Esophagus mucosa (tissue), 1 donor: ENCODE measurements at places on chromosomes 13 and 19. TPM values are rescaled to one million over a fixed set of nuclear protein-coding genes. Genes with fewer than 3 reads are reported as not detected.
A peak's percentile ranks its signal among the peaks of the same experiment; 100 is the strongest.

DNA sequence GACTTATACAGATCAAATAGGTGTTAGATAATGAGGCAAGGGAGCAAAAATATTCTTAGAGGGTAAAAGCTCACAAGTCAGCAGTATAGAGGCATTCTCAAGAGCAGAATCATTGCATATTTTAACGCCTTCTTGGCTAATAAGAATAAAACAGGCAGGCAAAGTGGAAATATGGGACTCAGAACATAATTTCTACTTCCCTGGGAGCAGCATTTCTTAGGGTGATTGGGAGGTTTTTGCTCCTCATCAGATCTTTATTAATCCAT, 39.6 kb downstream of the LHFPL6 start:
- no peak for ATAC-seq

DNA sequence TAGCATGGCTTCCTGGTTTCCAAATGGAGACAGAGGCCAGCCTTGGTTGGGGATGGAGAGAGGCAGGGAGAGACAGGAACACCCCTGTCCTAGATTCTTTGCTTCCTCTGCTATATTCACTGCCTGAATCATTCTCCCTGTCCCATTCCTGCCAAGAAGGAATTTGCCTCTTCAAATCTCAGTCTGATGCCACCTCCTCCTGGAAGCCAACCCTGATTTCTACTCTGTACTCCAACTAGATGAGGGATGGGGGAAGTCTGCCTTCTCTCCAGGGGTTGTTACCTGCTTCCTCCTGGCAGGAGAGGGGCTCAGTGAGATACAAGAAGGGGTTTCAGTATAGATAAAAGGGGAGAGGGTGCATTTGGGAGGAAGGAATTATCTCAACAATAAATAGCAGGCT, 1.3 kb upstream of the ACTL9 start:
- ATAC-seq, result no peak

DNA sequence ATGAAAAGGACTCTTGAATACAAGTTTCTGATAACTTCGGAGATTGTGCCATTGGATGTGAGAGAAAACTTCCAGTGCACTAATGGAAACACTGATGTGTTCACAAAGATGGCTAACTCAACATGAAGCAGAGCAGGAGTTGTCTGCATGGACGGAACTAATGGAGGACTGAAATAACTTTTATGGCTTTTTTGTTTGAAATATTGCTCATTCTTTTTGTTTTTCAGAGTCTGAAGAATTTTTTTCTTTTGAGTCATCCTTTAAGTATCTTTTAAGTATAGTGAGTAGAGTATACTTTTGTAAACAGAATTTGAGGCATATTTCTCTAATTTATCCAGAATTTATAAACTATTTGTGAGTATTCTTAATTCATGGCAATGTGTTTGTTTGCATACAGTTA, 25.7 kb downstream of the CRYL1 start:
- ATAC-seq, result no peak

- peak; percentile 39 for ATAC-seq
Measured at GRCh38 chr19:19540064-19540714, 2.1 kb downstream of the CILP2 start.

DNA sequence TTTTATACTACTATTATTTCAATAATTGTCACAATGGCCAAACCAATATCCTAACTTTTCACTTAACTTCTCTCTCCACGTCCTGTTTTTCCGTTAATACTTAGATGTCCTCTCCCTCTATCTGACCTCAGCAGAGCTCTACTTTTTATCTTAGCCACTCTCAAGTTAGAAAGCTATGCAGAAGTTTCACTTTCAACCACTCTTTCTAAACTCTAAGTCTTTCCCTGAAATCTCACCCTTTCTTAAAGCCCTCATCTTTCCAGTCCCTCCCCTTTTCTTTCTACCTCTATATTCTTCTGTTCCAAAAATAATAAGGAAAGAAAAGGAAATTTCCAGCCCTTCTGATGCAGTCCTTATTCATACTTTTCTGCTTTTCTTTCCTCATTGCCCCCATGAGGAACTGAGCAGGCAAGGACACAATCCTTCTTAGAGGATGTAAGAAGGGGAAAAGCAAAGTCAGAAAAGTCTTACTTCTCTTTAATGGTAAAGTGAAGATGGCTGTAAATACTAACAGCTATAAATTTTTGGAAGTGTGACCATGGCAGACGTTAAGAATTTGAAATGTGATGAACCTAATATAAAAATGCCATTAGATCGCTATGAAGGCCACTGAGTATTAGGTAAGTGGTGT, 23.0 kb downstream of the FAM216B start:
- no peak for ATAC-seq

DNA sequence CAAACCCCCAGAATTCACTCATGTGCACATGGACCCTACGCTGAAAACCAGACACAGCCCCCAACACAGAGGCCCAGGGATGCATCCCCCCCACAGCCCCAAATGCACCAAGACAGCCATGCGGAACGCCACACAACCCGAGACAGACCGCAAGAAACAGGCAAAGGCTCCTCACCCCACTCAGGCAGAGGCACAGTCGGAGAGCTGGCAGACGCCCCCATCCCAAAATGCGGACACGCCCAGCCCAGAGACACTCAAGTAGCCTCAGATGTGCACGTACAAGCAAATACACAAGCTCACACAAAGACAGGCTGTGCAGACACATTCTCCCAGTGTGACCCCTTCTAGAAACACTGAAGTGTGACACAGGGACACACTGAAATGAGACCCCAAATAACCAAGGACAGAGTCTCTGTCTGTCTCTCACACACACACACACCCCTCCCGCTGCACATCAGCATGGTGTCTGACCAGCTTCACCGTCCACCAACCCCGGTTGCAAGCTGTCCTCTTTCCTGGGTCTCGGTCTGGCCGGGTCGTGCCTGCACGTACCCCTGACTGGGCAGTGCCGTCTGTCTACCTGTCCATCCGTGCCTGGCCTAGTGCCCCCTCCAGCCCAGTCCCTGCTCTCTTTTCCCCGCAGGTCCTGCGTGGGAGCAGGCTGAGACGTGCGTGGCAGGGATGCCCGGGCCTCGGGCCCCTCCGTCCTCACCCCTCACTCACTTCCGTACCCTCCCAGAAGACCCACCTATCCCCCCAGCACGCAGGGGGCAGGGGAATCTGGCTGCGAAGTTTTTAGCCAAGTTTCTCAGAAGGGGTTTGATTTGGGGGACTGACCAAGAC, 16.1 kb downstream of the ERFL start:
- ATAC-seq, result no peak

DNA sequence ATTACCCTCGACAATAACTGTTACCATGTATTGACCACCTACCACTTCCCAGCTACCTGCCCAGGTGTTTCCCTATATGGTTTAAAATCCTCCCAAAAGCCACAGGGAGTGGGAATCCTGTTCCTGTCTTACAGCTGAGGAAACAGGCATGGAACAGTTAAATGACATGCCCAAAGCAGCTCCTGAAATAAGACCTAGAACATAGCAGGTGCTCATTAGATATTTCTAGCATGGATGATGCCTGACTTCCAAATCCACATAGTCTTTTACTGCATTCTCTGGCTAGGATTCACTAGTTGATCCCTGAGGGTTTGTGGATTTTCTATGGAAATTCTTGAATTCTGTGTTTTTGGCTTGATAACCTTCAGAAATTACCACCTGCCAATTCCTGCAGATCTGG, 13.0 kb downstream of the KCNN4 start:
- ATAC-seq, result no peak

GRCh38 chr13:34155931-34156607, 338.1 kb downstream of the RFC3 start:
- peak; percentile 70 for ATAC-seq

- peak; percentile 15 for ATAC-seq
Measured at GRCh38 chr19:49324801-49325576, at the start of gene SLC6A16. TSS of gene SLC6A16 (minus strand) at chr19:49325191. CDS start at chr19:49311347, 13,844 bp downstream.

The ICAM5 gene
- total RNA-seq, result 1.3 TPM

The LHFPL6 gene
- total RNA-seq, result 3.3 TPM

The LIM2 gene
- total RNA-seq, result not detected

The RFPL4A gene
- total RNA-seq, result not detected

The INSR gene
- total RNA-seq, result 6.9 TPM
